SK-N-DZ (cell line): ENCODE measurements at places on chromosomes 6 and 20.

- DNase-seq, result peak; percentile 43
Measured at GRCh38 chr6:130872250-130873095, 45.3 kb downstream of the SMLR1 start.

DNA sequence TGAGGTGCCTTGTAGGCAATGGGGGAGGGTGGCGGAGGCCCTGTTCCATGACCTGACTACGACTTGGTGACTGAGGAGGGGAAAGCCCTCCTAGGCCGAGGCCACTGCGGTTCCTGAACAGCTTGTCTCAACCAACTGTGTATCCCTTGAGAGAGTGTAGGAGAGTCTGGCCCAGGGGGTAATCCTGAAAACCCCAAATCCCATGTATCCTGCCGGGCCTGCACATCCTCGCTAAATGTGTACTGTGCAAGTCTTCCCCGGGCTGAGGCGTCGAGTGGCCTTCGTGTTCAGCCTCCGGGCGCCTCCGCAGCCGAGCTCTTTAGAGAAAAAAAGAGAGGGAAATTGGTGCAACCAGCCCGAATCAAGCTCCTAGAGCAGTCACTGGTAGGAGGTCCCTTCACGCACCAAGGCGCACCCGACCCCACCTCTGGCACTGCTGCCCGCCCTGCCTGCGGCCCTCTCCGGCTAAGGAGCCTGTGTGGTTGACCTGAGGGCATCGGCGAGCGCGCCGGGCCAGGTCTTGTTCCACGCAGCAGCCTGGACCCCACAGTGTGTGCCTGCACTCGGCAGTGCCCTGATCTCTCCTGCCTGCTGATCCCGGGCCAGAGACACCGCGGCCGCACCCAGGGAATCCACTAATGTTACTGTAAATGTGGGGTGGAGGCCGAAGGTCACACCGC is 7.3 kb downstream of the SIM1 start:
- DNase-seq, result no peak

DNA sequence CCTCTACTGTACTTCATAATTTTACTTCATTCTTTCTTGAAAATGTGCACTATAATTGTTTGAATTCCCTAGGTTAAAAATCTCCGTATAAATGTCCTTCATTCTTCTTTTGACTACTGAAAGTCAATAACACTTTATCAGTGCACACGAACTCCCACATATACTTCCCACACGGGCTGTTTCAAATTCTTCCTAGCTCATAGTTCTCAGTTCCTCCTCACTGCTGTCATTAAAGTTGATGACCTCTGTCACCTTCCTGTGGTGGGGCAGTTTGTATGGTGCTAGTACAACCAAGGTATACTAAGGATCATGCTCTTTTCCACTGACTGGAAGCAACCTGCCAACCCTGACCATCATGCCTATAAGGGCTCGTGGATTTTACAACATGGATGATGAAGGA is 40.0 kb upstream of the CD2AP start:
- DNase-seq, result no peak

- DNase-seq, result no peak
Measured at GRCh38 chr6:116102873-116103272, 2.2 kb downstream of the NT5DC1 start.

- no peak for DNase-seq
Measured at GRCh38 chr6:147382945-147383554, 125.4 kb upstream of the SAMD5 start.

DNA sequence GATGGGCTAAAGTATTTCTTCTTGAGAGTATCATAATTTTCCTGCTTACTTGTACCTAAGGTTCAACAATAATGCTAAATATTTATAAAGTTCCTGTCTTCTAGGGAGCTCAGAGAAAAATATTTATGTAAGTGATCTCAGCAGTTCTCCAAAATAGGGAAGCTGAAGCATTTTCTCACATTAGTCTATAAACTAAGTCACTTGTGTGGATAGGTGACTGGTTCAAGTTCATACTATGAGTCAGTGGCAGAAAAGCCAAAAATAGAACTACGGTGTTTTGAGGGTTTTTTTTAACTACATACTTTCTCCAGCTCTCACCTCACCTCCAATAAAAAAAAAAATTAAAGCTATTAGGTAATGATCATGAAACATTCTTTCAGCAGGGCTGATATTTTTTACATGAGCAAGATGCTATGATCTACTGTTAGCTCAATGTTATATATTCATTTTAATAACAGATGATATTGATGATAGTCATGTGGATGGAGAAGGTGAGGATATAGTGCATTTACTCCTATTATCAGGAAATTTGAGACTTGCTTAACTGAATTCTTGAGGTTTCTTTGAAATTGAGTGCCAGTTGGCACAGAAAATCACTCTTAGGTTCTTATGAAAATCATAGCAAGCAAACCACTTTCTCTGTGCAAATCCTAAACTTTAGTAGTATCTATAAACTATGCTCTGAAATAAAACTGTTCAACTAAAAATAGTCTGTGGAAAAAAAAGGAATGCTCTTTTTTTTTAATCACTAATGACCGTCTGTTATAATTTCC is 4.1 kb upstream of the MOXD1 start:
- no peak for DNase-seq

DNA sequence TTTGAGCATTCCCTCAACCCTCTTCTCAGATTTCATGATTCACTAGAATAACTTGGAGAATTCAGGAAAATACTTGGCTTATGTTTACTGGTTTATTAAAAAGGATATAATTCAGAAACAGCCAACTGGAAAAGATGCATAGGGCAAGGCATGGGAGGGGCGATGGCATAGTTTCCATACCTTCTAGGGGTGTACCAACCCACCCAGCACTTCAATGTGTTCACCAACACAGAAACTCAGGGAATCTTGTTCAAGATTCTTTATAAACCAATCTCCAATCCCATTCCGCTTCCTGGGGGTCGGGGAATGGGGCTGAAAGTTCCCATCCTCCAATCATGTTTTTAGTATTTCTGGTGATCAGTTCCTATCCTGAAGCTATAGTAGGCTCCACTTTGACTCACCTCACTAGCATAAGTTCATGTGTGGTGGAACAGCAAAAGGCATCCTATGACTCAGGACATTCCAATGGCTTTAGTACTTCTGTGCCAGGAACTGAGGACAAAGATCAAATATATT is 164.4 kb downstream of the SIM1 start:
- DNase-seq, result no peak

DNA sequence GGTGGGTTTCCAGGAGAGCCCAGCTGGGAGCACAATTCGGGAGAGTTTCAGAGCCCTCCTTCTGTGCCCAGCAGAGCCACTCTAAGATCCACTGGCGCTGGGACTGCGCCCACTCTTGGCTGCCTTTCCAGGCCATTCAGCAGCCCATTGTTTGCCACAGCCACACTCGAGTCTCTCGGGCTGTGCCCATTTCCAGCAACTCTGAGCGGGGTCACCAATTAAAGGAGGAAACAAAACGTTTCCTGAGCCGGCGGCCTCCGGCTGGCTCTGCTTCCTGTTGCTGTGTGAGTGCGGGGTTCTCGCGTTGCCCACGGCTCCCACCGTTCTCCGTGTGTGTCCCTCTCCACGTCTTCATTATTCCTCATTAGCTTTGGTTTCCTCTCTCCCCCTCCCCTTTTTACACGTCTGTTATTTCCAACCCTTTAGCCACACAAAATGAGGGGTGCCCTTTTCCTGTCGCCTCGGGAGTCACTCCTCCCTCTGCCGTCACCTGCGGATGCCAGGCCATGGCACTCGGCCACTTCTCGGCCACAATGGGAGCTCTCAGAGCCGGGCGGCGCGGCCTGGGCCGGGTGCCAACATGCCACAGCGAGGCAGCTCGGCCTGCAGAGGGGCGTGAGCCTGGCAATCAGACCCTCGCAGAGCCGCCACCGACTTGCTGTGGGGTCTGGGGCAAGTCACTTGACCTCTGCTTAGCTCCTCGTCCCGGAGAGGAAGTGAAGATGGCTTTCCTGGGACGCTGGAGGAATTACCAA is 94.3 kb upstream of the NKX2-2 start:
- DNase-seq, result no peak

DNA sequence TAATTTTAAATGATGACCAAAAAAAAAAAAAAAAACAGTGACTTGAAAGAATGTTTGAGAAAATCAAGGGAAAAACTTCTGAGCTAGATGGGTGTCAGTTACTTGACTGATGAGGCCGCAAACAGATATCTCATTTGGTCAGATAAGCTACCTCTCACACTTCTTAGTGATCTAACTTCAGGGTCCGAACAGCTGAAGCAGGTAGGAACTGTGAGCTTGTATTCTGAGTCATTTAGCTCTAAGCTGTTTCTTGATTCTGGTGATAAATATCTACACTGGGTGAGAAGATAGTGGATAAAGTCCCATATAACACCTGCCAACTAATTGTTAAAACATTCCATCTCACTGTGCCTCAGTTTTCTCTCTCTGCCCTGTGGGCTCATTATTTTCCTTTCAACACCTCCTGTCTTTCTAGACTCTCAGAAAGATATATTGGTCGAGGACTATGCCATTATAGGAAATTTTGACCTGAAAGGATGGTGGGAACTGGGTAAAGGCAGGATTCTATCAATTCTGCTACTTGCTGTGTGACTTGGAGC is 7.7 kb downstream of the KIF3B start:
- DNase-seq, result no peak

DNA sequence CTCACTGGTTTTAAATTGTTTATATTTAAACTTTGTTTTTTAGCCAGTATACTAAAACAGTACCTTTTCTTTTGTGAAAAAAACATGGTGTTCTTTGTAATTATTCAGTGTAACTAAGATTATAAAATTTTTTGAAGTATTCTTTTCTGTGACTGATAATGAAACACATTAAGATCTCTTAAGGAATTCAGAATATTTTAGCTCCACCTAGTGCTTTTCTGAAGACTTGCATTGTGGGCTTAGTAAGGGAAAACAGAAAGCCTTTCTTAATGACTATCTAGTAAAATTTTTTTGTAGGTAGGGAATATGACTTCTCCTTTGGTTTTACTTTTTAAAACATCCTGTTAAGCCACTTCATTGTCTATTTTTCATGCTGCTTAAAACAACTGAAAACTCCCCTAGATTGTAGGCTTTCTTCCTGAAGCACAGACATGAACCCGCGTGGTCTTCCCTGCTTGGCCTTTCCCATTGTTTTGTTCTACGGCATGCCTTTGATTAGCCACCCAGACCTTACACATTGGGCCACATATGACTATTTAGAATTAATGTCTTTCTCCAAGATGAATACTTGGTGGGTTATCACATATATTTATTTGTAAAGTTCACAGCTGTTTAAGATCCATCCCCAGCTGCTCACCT is 72.1 kb downstream of the AFDN start:
- peak; percentile 15 for DNase-seq

- DNase-seq, result no peak
Measured at GRCh38 chr6:121925534-121926255, 473.8 kb upstream of the HSF2 start.

DNA sequence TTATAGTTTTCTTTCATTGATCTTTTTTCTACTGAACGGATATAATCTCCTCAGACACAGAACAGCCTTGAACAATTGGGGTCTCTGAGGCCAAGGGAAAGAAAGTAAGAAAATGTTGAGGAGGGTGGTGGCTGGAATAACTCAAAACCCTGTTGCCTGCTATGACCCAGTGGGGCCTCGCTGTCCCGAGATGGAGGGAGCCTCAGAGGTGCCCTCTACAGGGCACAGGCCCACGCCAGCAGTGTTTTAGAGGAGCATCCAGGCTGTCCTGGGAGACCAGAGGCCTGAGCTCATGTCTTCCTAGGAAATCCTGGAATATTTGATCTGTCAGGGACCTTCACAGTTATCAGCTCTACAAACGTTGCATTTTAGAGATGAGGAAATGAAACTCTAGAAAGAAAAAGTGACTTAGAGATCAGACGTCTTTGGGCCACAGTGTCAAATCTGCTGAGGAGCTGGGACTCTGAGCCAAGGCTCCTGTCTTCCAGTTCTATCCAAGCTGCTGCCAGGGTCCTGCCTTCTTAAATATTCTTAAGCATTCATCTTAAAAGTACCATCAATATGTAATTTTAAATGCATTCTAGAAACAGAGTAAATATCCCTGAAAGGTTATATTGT is 26.3 kb downstream of the ALDH5A1 start:
- DNase-seq, result peak; percentile 46

DNA sequence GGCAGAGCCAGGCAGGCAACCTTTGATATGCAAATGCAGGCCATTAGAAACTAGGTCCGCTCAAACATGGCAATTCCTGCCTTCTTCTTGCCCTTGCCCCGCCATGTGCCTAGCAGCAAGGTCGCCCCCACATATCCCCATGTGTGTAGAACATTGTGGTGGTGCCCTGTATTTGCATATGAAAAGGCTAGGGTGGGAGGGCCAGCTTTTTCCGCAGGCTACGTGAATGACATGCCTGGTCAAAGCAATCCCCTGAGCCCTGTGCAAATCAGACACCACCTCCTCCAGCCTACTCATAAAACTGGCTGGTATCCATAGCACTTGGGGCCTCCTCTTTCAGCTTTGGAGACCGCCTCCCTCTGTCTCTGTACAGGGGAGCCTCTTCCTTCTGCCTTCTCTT is 31.6 kb downstream of the GSTA2 start:
- no peak for DNase-seq

GRCh38 chr6:780706-781105 is 87.8 kb upstream of the EXOC2 start:
- DNase-seq, result no peak

DNA sequence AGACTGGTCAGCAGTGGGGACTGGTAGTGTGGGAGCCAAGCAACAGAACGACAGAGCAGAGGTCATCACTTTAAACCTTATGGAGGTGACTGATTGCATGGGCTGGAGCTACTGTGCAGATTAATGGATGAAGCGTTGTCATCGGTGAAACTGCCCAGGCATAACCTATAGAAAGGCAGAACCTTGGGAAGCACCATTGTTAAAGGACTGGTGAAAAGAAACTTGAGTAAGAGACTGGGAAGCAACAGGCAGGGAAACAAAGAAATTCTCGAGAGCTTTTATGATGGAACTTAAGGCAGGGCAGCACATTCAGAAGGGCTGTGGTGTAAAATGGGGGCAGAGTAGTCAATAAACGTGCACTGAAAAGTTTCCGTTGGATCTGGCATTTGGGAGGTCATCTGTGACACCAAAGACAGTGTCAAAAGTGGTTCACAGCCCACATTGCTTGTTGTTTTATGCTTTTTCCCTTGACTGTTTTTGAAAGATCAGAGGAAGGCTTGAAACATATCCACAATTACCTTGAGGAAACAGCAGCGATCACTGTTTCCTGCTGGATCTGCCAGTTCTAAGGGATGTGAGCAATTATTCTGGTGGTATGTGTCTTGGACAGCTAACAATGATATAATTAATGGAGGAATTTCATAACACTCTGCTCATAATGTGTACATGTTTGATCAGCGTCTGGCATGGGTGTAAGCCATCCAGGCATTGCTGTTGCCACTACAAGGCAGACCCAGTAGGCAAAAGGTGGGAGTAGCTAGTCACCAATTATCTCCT is 62.7 kb downstream of the LRRC1 start:
- no peak for DNase-seq

- no peak for DNase-seq
Measured at GRCh38 chr6:34663371-34663770, 33.2 kb downstream of the ILRUN start.

- DNase-seq, result no peak
Measured at GRCh38 chr6:114087496-114087895, 116.5 kb upstream of the HDAC2 start.

- no peak for DNase-seq
Measured at GRCh38 chr6:113596387-113597230, 260.5 kb upstream of the MARCKS start.
